Brain (organoid and tissue), 16 donors: ENCODE measurements at places on chromosomes 13 and 19.
A peak's percentile ranks its signal among the peaks of the same experiment; 100 is the strongest.

- DNase-seq = no peak
These were observed 314.5 kb downstream of the KLF12 start for GRCh38 chr13:73819711-73820110.

- DNase-seq = peak; percentile 27
These were observed 1.4 kb upstream of the QTRT1 start for GRCh38 chr19:10699650-10700335.

- DNase-seq = no peak
These were observed 57.4 kb downstream of the PSPC1 start for GRCh38 chr13:19725320-19725719.

DNA sequence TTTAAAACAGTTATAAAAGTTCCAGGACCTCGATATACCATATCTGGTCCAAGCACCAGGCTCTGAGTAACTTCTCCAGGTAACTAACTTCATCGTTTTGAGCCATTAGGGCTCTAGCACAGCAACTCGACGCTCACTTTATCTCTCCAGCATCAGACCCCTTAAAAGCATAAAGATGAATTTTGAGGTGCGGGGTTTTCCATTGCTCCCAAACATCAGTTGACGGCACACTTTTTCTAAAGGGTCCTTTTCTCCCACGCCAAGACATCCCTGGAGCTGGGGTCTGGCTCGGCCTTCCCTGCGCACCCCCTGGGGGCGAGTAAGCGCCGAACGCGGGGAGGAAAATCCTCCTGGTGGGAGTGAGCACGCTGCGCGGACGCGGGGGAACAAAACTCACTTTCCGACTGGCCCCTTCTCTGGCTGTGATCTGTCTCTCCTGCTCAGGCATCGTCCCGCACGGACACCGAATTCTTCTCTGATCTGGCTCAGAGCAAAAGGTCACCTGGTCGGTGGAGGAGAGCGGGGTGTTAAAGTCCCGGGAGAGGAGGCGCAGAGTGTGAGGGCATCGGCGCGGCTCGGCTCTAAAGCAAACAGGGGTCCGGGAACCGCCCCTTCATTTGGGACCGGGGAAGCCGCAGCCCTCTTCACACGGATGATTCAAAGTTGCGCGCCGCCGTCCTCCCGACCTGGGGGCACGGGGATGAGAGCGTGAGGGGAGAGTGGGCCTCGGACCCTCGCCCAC is at the start of gene ATP7B:
TSS of gene ATP7B (minus strand) at position 561 of the 742 bp plus-strand sequence. CDS start at position 448, 113 bp downstream.
- peak; percentile 44 for DNase-seq

DNA sequence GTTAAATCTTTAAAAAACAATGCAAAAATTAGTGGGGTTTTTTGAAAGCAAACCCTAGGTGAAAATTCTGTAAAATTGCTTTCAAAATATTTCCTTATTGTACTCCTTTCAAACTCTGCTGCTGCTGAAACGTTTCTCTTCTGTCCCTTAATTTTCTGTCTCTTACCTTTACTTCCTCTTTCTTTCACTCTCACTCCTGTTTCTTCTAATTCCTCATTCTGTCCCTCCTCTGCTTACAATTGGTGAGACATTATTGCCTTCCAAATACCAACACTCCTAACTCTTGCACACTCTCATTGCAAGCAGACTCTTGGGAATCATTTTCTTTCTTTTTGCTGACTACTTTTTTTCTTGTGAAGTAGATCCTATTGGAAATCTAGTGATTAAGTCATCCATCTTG is 685.6 kb upstream of the SLITRK1 start:
- no peak for DNase-seq

DNA sequence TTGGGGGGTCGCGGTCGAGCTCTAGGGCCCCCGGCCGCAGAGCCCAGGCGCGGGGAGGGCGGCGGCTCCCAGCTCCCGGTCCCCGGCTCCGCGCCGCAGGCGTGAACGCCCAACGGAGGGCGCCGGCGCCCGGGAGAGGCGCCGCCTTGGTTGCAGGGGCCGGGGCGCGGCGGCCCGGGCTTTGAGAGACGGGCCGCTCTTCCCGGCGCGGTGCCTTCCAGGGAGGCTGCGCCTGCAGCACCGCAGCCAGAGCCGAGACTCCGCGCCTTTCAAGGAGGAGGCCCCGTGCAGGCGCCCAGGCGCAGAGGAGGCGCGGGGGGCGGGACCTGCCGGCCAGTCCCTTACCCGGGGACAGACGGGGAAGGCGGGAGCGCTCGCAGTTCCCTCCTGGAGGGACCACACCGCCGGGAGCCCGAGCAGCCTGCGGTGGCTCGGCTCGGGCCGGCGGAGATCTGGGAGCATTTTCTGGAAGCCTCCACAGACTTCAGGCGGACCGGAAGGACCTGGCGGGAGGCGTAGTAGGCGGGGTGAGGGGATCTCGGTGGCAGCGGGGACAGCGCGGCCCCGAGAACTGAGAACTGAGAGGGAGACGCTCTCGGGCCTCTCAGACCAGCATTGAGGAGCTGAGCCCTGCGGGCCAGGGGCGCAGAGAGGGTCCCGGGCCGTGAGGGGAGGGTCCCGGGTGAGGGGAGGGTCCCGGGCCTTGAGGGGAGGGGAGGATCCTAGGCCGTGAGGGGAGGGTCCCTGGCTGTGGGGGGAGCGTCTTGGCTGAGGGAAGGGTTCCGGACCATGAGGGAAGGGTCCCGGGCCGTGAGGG is 25.5 kb upstream of the MCF2L start:
- peak; percentile 53 for DNase-seq

GRCh38 chr13:106588367-106588766 is 20.4 kb upstream of the ARGLU1 start:
- no peak for DNase-seq

DNA sequence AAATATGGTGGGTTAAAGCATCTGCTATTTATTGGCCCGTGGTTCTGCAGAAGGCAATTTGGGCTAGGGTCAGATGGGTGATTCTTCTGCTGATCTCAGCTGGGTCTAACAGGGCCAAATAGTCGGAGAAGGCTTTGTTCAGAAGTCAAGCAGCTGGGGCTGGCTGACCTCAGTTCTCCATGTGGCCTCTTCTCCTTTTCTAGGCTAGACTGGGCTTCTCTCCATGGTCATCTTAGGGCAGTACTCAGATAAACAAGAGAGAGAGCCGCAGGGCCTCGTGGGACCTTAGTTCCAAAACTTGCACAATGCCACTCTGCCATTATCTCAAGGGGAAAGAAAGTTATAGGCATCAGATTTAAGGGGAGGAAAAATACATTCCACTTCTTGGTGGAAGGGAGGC is 89.6 kb downstream of the NALCN start:
- DNase-seq = no peak

- DNase-seq = no peak
These were observed 10.5 kb upstream of the CHAMP1 start for GRCh38 chr13:114303700-114304327.

GRCh38 chr13:23679220-23679619 is 109.0 kb downstream of the TNFRSF19 start:
- no peak for DNase-seq

DNA sequence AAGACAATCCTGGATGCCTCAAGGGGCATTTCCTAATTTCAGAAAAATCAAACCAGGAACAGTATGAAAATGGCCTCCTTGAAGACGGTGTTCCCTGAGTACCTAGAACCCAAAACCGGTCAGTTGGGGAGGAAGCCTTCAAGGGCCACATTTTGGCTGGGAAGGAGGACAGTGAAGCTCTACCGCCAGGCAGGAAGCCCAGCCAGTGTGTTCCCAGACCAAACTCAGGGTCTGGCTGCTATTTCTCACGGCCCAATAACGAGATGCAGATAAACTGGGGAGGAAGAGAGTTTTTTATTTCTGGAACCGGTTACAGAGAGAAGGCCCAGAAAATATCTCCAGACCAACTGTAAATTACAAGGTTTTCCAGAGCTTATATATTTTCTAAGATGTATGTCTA is 24.3 kb upstream of the CEACAM21 start:
- no peak for DNase-seq

GRCh38 chr19:1361601-1362386 is 21.9 kb upstream of the NDUFS7 start:
- DNase-seq = peak; percentile 37

- DNase-seq = no peak
These were observed 18.2 kb upstream of the UBL3 start for GRCh38 chr13:29868581-29868980.

GRCh38 chr13:44508562-44509077 is 67.5 kb downstream of the TSC22D1 start:
- DNase-seq = no peak

DNA sequence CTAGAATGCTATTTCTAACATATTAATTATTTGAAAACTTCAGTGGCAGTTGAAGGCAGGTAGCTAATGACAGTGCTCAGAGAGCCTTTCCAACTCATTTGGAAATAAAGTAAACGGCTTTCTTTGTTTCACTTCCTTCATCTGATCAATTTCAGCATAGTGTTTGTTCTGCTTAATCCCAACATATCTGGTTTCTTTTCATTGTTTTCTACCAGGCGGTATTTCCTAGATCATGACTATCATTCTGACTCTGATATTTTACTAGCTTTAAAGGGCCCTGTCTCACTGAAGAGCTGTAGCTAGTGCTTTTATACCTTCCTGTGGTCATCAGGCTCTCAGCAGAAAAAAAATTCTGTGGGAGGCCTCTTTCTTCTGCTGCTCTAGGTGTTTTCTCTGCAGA is 178.6 kb downstream of the RBM26 start:
- no peak for DNase-seq

DNA sequence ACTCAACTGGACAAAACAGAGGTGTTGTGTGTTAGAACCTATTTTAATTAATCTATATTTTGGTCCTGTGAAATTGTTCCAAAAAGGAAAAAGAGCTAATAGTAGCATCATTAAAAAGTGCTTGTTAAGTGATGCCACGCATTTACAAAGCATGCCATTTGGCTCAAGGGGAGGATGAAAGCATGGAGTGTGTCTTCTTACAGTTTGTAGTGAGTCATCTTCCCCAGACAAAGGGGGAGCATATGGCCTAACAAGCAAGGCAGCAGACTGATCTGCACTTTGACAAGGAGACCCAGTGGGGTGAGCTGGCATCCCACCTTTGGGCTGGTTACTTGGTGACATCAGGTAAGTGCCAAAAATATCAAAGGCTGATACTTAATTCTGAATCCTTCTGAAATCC is 297.0 kb downstream of the FGF9 start:
- DNase-seq = no peak

GRCh38 chr19:616062-616700 is 17.2 kb downstream of the POLRMT start:
- no peak for DNase-seq

DNA sequence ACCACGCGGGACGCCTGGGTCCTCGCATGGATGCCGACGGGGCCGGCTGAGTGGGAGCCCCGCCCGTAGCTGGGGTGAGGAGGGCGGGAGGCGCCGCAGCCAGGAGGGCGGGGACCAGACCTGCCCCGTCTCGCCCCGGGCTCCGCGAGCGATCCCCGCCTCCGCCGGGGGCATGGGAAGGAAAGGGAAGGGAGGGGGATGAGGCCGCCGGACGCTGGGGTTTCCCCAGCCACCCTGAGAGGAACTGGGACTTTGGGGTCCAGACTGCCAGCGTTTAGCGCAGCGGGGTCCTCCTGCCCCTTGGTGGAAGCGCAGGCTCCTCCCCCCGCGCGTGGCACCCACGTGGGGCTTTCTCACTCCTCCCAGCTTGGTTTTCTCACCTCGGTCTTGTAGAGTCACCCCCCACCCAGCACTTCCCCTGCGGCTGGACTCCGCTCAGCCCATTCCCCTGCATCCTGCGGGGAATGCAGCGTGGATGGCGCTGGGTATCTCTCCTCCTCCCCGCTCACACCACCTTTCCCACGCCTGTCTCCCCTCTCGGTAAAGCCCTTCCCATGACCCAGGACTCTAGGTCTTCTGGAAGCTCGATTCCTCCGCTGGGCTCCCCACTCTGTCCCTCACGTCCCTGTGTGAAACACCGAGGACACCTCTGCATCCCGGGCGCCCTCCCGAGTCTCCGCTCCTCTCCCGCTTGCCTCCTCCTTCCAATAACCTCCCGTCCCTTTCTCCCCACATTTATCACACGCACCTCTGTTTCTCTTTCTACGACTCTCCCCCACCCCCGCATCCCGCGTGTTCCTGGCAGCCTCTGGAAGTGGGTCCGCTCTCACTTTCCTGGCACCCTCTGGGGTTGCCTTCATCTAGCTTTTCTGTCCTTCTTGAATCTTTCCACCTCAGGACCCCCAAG is 2.1 kb downstream of the TGFB1 start:
- no peak for DNase-seq

- DNase-seq = no peak
These were observed 716 bp upstream of the ZNF420 start for GRCh38 chr19:37077501-37077933.

DNA sequence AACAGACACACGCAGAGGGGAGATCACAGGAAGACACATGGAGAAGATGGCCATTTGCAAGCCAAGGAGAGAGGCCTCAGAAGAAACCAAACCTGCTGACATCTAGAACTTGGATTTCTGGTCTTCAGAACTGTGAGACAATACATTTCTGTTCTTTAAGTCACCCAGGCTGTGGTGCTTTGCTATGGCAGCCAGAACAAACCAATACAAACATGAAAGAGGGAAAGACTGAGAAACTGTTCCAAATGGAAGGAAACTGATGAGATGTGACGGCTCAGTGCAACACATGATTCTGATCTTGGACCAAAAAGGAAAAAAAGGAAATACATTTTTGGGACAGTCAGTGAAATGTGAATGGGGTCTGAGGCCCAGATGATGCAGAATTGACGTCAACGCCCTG is 30.2 kb upstream of the SACS start:
- no peak for DNase-seq

DNA sequence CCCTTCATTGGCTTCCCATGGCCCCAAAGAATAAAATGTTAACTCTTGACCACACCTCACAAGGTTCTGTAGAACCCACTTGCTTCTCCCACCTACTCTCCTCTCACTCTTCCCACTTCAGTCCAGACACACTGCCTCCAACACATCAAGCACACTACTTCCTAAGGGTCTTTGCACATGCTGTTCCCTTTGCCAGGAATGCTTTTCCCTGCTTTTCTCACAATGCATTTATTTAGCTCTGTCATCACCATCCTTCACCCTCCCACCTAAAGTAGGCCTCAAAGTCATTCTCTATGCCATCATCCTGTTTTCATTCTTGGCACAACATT is 7.9 kb downstream of the IFNL1 start:
- DNase-seq = no peak

GRCh38 chr13:44575741-44576350 is at the start of gene TSC22D1:
TSS of gene TSC22D1 (minus strand) at chr13:44576330. CDS start at chr13:44576074, 256 bp downstream.
- peak; percentile 78 for DNase-seq

DNA sequence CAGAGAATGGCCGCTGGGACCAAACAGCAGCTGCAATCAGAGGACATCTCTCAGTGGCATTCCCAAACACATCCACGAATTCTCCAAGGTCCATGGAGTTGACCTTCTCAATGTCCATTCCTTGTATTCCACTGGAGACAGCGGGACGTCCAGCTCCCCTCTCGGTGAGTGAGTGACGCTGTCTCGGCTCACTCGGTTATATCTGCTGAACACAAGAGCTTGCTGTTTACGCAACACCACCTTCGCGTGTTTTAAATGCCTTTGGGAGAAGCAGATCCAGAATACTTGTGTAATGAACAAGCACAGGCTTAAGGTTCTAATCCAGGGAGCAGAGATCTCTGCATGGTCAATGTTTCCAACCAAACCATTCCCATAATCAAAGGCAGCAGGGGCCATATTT is at the start of gene URAD:
TSS of gene URAD (minus strand) at position 174 of the 400 bp plus-strand sequence. CDS start at position 118, 56 bp downstream.
- no peak for DNase-seq

GRCh38 chr19:18833849-18834643 is 2.3 kb downstream of the UPF1 start:
- peak; percentile 5 for DNase-seq

GRCh38 chr19:56367829-56368711 is 25.3 kb downstream of the ZNF582 start:
- DNase-seq = peak; percentile 98

GRCh38 chr19:48252609-48253008 is 3.1 kb downstream of the CARD8 start:
- no peak for DNase-seq

GRCh38 chr19:3506384-3507340 is 551 bp downstream of the FZR1 start:
- peak; percentile 14 for DNase-seq

- no peak for DNase-seq
These were observed 81.8 kb upstream of the CLDN10 start for GRCh38 chr13:95470574-95471366.
